NCI-H446 (cell line): ENCODE measurements at places on chromosomes 7 and 10.

DNA sequence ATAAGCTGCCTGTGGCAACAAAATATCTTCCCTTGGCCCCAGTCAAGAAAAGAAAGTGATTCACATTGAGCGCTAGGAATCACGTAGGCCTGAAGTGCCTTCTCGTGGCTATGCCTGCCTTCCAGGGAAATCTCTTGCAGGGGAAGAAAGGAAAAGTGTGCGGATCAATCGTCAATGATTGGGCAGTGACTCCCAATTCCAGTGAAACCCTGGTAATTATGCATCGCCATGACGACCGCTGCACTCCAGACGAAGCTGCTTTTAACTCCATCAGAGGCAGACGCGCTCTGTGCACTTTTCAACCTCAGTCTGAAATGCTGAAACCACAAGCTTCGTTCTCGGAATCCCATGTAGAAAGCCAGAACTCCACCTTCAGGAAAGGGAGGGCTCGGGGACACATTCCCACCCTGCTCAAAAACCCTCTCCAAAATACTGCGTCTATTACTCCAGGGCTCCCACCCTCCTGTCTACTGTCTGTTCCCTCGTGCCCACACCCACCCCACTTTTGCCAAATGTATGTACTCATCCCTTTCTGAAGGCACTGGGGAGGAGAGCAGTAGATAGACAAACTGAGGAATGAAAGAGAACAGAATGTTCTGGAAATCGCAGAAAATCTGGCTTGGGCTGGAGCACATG lies 24.2 kb upstream of the PRKAG2 start:
- no peak for DNase-seq

GRCh38 chr7:83457022-83457892 lies 191.7 kb downstream of the SEMA3E start:
- no peak for DNase-seq

DNA sequence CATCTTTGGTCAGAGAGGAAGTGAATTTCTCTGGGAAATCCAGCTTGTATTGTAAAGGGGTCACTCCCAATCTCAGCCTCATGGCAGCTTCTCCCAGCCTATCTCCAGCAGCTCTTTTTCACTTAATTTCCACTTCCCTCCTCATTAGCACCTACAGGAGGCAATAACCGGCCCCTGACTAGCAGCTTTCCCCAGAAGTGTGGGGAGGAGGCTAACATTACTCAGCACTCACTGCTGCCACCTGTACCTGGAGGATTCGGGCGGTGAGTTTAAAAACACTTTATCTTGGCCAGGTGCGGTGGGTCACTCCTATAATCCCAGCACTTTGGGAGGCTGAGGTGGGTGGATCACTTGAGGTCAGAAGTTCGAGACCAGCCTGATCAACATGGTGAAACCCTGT lies 3.8 kb downstream of the NODAL start:
- no peak for DNase-seq

DNA sequence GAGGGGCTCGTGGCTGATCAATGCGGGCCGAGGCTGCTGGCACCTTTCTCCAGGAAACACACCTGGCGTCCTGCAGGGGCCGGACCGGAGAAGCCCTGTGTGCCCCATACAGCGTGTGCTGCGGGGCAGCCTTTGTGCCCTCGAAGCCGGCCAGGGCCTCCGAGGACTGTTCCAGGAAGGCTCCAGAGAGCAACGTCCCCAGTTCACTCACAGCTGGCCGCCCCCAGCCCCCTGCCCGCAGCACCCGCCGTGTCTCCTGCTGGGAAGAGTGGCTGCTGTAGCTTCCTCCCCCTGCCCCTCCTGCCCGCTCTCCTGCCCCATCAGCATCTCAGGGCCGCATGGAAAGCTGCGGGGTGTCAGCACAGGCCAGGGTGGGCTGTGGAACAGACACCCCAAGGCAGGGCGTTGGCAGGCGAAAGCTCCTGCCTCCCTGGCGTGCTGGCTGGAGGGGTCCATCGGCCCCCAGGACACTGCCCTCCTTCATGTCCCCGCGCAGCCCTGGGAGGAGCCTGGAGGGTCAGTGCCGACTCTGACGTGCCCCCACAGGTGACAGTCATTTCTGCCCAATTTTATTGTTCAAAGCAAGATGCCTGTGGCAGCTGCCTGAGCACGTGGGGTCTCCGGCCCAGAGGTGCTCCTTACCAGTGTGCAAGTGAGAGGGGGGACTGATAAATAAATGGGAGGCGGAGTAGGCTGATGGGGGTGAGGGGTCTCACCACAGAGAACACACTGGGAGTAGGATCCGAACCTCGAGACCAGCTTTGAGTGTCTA lies 95.8 kb upstream of the DIP2C start:
- DNase-seq = no peak

- peak; percentile 54 for DNase-seq
Observed at GRCh38 chr7:10973942-10974911, 555 bp downstream of the PHF14 start.

DNA sequence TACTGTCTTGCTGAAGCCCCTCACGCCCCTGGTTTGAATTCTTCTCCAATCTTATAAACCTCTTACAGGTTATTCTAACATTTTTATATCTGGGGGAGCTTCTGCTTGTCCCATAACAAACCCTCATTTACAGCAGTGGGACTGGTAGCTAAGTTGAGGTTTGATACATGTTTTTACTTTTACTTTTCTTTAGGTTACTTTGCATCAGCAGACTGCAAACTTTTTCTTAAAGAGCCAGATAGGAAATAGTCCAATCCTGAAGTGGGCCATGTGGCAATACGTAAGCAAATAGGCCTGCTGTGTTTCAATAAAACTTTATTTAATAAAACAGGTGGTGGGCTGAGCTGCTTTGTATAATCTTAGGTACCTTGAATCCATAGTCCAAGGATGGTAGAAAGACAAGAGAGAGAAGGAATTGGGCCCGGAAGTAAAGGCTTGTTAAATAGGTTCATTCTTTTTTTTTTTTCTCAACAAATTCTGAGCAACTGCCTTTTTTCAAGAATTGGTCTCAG lies 27.3 kb downstream of the RAB18 start:
- no peak for DNase-seq

DNA sequence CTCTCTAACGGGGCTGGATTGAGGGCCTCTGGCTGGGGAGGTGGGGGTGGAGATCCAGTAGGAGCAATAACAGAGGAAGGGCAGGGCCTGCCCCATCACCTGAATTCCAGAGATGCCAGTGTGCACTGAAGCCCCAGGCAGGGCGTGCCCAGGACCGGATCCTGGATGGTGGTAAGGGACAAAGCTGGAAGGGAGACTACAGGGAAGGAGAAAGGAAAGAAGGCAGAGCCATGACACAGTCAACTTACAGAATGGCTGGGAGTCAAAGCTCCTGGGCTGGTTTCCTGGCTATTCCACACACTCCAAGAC lies 666 bp downstream of the TMEM139 start:
- no peak for DNase-seq

DNA sequence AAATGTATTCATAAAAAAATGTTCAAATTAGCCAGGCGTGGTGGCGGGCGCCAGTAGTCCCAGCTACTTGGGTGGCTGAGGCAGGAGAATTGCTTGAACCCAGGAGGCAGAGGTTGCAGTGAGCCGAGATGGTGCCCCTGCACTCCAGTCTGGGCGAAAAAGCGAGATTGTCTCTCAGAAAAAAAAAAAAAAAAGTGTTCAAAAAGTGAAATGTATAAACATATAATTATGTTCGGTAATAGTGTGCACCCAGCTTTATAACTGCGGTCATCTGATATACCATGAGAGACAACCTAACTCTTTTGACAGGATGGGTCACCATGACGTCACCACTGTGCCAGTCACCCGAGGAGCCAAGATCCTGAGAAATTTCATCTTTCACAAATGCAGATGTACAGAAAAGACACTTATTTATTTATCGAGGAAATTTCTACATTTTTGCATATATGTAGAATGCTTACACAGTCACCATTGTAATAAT lies 594 bp upstream of the RP9 start:
- no peak for DNase-seq

DNA sequence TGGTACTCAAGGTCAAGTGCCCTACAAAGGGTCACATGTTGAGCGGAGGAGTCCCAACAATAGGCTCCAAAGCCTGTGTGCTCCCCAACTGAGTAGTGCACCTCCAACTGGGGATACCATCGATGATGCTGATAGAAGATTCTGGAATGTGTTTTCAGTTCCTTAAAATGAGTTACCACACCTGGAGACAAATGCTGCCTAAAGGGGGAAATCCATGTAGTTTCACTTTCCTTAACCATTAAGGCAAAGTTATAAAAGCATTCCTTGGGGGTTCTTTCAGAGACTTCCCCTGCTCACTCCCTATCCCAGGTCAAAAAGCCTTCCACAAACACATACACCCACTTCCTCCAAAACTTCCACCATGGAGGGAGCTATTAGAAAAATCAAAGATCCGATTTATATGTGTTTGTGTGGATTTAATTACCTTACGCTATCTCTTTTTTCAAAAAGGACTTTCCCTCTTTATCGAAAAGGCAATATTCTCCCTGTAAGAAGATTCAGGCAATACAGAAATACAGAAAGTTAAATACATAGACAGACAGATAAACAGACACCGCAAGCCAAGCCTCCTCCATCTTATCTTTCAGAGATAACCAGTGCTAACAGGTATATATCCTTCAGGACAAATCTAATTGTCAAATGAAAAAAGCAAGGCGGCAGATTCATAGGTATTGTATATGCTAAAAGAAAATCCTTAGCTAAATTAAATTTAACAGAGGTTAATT lies 135.9 kb upstream of the ASAH2 start:
- DNase-seq = no peak

DNA sequence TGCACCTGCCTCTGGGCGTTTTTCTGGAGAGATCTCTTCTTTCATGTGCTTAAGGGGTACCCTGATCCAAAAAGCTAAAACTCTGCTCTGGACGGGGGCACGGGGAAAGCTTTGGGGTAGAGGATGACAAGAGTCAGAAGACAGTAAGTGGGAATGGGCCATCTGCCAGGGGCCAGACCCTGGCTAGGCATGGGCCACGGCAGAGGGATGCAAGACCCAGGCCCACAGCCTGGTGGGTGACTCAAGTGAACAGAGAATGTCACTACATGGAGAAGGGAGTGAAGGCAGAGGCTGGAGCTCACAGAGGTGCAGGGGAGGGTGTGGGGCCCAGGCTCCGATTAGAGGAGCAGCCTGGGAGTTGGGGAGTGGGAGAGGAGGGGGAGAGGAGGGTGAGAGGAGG lies 15.3 kb downstream of the FLNC start:
- no peak for DNase-seq

DNA sequence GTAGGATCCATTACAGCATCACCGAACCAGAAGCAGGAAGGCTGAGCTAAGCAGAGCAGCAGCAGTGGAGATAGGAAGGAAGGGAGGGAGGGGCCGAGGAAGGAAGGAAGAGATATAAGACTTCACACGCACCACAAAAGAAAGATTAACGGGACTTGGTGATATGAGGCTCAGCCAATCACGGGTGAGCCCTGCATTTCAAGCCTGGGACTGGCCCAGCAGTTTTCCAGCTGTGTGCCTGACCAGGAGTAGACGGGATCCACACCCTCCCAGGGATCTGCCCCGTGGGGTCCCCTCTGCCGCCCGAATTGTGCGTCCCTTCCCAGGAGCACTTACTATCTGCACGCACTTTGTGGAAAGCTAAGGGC lies 16.2 kb downstream of the ATG9B start:
- no peak for DNase-seq

- no peak for DNase-seq
Observed at GRCh38 chr10:4361581-4361980, 464.4 kb upstream of the AKR1E2 start.

- DNase-seq = no peak
Observed at GRCh38 chr10:107701943-107702342, 537.4 kb upstream of the SORCS1 start.

DNA sequence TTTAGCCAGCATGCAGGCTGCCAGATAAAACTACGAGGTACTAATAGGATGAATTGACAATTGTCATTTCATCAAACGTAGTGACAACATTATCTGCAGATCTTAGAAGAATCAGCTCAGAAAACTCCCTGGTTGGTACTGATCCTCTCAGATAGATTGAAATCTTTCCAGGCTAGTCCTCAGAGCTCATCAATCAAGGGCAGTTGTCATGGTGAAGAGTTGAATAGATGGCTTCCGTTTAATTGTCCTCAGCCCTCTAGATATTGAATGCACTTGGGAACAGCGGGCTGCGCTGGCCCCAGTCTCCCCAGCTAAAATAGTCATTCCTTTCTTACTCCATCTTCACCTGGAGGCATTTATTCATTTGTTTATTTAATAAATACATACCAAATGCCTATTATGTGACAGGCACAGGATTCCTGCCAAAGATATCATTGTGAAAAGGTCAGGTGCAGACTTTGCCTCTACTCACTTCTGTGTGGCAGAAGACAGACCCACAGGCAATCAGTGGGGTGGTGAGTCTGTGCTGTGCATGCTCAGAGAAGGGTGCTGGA lies 1081.6 kb downstream of the TYW1 start:
- no peak for DNase-seq

DNA sequence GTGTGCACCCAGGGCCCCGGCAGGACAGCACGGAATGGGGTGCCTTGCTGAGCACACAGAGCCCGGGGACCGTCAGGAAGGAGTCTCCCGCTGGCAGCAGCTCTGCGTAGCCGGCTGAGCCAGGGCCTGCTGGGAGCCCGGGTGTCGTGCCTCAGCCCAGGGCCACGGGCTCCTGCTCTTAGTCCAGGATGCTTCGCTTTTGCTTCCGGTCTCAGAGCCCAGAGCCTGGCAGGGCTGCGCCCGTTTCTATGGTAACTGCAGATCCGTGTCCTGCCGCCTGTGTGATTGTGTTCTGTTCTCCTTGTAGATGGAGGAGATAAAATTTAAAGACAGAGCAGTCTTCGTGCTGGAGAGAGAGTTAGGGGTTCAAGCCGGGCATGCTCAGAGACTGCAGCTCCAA lies 53.7 kb upstream of the DPYSL4 start:
- no peak for DNase-seq

DNA sequence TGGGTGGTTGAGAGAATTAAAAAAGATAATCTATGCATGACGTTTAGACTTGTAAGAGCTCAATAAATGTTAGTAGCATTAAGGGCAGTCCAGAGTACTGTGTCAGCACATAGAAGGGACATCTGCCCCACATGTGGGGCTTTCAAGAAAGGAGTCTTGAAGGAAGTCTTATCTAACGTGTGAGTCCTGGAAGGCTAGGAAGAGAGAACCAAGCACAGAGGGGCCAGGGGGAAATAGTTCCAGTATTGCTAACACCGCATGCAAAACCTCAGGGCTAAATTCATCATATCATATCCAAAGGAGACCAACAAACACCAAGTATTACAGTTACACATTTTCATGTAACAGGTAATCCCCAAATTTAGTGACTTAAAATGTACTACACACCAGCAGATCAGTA lies 122.7 kb downstream of the AOAH start:
- DNase-seq = no peak

DNA sequence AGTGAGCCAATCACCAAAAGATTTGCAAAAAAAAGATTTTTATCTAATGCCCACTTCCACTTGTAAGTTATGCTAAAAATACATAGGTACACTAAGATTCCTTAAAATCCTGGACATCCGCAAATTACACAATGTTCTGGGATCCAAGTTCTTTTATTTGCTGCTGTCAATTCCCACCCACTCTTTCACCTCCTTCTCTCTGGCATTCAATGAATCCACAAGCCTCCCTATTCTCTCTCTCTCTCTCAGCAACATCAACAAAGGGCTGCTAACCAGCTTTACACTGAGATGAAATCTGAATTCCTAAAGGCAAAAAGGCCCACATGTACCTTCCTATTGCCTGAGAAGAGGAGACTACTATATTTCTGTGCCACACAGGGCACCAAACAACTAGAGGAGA lies 99.9 kb downstream of the ARMH3 start:
- no peak for DNase-seq
